ENCODE measurements at places on chromosomes 13 and 19.

- DNase-seq: no peak
Observed at GRCh38 chr19:30307191-30307974, 64.8 kb upstream of the ZNF536 start.

DNA sequence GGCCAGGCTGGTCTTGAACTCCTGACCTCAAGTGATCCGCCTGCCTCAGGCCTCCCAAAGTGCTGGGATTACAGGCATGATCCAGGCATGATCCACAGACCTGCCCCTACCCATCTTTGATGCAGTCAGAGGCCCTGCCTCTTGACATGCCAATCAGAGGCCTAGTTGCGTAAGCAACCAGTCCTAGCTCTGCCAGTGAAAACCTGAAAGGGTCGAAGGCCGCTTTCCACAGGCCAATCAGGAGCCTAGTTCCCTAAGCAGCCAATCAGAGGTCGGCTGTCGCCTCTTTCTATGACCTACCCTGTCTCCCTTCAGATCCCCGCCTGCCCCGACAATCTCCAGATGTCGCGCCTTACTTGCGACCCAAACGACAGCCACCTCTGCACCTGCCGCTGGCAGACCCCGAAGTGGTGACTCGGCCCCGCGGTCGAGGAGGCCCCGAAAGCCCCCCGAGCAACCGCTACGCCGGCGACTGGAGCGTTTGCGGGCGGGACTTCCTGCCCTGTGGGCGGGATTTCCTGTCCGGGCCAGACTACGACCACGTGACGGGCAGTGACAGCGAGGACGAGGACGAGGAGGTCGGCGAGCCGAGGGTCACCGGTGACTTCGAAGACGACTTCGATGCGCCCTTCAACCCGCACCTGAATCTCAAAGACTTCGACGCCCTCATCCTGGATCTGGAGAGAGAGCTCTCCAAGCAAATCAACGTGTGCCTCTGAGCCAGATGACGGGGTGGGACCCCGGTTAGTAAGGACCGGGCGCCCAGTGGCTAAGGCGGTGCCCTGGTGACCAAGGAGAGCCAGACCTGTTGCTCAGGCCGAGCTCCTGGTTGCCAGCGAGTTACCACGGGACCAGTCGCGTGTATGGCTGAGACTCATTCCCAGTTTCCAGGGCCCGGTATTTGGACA lies 6.3 kb downstream of the SYDE1 start:
- DNase-seq: no peak

- no peak for DNase-seq
Observed at GRCh38 chr19:16604615-16605014, 23.4 kb downstream of the MED26 start.

DNA sequence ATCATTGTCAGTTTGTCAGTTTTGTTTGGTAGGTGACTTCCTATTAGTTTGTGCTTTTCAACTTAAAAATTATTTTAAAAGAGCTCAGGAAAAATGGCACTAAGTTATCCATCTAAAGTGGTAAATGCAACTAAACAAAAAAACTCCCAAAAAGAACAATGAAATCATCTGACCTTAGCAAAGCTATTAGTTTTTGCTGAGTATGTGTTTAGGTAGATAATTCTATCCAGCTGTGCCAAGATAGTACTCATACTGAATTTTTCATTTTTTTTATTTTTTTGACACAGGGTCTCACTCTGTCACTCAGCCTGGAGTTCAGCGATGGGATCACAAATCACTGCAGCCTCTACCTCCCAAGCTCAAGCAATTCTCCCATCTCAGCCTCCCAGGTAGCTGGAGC lies 645.3 kb downstream of the TBC1D4 start:
- no peak for DNase-seq

- no peak for DNase-seq
Observed at GRCh38 chr13:61413572-61414535, 1.8 kb downstream of the PCDH20 start.

- DNase-seq: no peak
Observed at GRCh38 chr13:98575009-98575903, 1.7 kb downstream of the STK24 start.

- DNase-seq: no peak
Observed at GRCh38 chr13:50529154-50529882, 314.2 kb downstream of the DLEU7 start.

- DNase-seq: no peak
Observed at GRCh38 chr13:50123515-50123861, 108.2 kb downstream of the KCNRG start.

- no peak for DNase-seq
Observed at GRCh38 chr19:49094505-49095482, 9.5 kb downstream of the SNRNP70 start.

DNA sequence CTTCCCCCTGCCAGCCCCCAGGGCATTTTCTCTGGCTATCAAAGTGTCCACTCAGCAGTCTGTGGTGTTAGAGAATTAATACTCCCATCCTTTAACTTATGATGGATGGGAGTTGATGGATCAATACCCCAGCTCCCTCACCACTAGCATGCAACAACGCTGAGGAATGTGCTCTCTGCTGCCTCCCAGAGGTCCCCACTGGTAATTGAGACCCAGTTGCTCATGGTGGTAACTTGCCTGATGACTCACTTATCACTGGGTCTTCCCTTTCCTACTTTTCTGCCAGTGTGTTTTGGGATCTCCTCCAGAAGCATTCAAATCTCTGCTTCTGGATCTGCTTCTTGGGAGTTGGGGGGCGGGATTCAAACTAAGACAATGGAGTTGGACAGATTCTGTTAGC lies 20.3 kb upstream of the CACNA1A start:
- no peak for DNase-seq

GRCh38 chr13:32086791-32087441 lies 55.3 kb downstream of the FRY start:
- no peak for DNase-seq

GRCh38 chr19:58000677-58001076 lies 1.9 kb downstream of the ZNF606 start:
- DNase-seq: no peak

DNA sequence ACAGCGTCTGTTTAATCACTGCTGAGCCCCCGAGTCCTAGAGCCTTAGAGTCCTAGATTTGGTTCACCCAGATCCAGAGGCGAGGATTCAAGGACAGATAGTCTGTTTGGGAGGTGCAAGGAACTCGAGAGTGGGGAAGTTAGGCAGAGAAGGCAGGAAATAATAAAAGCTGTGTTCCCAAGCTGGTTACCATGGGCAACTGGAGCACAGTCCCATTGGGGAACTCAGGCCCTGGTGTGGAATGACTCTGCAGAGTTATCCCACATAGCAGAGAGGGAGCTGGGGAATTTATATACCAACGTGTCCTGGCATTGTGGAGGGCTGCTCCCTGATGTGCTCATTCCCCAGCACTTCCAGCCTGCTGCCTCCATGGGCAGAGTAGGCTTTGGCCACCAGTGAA lies 9.7 kb downstream of the IGSF23 start:
- DNase-seq: no peak

All from stimulated activated CD4-positive, alpha-beta T cell treated with anti-CD3 and anti-CD28 coated beads, Interleukin-1b, Interleukin-23, amount 100 ng/mL, for 1 hour (primary cell).